ENCODE measurements at places on chromosomes 2 and 18.
A peak's percentile ranks its signal among the peaks of the same experiment; 100 is the strongest.

DNA sequence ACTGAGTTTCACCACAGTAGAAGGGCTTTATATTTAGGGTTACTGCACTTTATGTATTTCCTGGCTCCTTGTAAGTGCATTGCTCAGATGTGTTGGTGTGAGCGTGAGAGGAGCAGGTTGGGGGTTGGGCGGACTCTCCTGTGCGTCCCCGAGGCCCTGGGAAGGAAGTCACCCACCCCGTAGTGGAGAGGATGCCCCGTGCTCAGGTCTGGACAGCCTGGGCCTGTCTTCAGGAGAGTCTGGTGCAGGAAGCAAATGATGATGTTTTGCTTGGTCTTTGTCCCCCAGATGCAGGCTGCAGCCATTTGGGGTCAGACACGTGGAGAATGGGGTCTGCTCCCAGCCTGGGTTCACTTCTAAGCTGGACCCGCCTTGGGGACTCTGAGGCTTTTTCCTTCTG, 182.8 kb downstream of the LDLRAD4 start:
- H3K4me3 ChIP-seq: no peak overlapping the region
- peaks cover 24% of the 10 kb centered on the region for H3K4me1 ChIP-seq
- peaks cover 39% of the 10 kb centered on the region for H3K36me3 ChIP-seq
- DNase-seq: no peak
- no peak overlapping the region for H3K27ac ChIP-seq

- H3K36me3 ChIP-seq: no peaks in the 10 kb centered on the region
- H3K27ac ChIP-seq: no peak overlapping the region
- no peak overlapping the region for H3K4me3 ChIP-seq
- no peaks in the 10 kb centered on the region for H3K27me3 ChIP-seq
- no peaks in the 10 kb centered on the region for H3K4me1 ChIP-seq
These were observed 169.7 kb upstream of the LRP1B start for GRCh38 chr2:142300517-142300916.

- H3K27ac ChIP-seq: no peak overlapping the region
- H3K27me3 ChIP-seq: peaks cover 8% of the 10 kb centered on the region
- no peak overlapping the region for H3K4me3 ChIP-seq
- DNase-seq: no peak
- no peaks in the 10 kb centered on the region for H3K36me3 ChIP-seq
These were observed 4.5 kb downstream of the ITM2C start for GRCh38 chr2:230868947-230869913.

DNA sequence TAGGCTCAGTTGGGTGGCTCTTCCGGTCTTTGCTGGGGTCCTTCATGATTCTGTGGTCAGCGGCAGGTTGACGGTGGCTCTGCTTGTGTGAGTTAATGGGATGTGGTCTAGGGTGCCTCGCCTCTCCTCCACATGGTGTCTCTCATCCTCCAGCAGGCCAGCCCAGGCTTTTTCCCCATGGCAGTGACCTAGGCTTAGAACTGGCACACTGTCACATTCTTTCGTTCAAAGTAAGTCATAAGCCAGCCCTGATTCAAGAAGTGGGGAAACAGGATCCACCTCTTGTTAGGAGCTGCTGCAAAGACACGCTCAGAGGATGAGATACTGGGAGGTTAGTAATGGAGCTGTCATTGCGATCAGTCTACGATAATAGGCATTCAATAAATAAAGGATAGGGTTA, 46.0 kb upstream of the CTIF start:
- H3K27ac ChIP-seq: no peak overlapping the region
- H3K36me3 ChIP-seq: no peaks in the 10 kb centered on the region
- peaks cover 67% of the 10 kb centered on the region for H3K27me3 ChIP-seq

DNA sequence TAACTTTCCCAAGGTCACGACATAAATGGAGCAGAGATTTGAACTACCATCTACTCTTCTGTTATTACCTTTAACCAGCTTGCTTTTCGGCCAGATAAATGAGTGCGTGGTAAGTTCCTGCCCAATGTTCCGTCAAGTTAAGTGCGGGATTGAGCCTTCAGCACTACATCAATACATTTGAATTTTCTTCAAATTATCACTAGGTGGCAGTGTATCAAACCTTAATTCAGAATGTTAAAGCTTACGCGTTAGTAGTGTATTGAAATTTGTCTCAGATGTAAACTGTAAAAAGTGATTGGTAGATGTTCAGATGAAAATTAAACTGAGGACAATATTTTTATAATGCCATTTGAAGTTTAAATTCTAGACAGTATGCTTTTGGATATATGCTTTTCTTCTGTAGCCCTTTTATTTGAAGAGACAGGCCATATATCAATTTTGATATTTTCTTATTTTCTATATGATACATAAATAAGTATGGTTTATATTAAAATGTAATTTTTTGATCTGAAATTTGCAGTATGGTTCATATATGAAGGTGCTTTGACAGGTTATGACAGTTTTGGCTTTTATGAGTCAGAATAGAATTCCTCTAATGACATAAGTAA, 681.3 kb downstream of the ADCYAP1 start:
- no peaks in the 10 kb centered on the region for H3K36me3 ChIP-seq
- no peak overlapping the region for H3K27ac ChIP-seq
- H3K4me1 ChIP-seq: no peaks in the 10 kb centered on the region
- H3K4me3 ChIP-seq: no peak overlapping the region

DNA sequence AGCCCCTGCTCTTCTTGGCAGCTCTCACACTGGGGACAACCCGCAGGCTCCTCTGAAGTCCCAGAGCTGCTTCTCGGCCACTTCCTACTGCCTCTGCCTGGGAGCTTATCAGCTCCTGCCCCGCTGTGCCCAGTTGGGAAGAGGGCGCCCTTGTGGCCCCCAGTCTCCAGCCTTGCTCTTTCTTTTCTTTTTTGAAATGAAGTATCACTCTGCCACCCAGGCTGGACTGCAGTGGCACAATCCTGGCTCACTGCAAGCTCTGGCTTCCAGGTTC, 20.6 kb upstream of the ALPI start:
- H3K27ac ChIP-seq: no peak overlapping the region
- peaks cover 5% of the 10 kb centered on the region for H3K27me3 ChIP-seq
- H3K36me3 ChIP-seq: no peaks in the 10 kb centered on the region
- DNase-seq: no peak
- peaks cover 6% of the 10 kb centered on the region for H3K4me1 ChIP-seq

DNA sequence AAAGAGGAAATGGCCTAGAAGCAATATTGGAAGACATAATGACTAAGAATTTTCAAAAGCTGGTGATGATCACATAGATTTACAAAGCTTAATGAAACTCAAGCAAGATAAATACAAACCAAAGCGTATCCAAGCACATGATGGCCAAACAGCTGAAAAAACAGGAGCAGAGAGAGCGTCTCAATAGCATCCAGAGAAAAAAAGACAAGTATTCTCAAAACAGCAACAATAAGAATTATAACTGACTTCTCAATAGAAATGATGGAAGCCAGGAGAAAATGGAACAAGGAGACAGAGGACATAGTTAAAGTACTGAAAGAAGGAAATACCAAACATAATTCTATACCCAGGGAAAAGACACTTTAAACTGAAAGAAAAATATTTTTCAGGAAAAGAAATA, 437.2 kb upstream of the TNP1 start:
- no peak overlapping the region for H3K27ac ChIP-seq
- DNase-seq: no peak
- no peak overlapping the region for H3K4me3 ChIP-seq
- H3K36me3 ChIP-seq: no peaks in the 10 kb centered on the region
- H3K4me1 ChIP-seq: no peaks in the 10 kb centered on the region
- no peaks in the 10 kb centered on the region for H3K27me3 ChIP-seq

- H3K27me3 ChIP-seq: peaks cover 4% of the 10 kb centered on the region
- DNase-seq: no peak
- H3K4me3 ChIP-seq: no peak overlapping the region
- no peaks in the 10 kb centered on the region for H3K36me3 ChIP-seq
- H3K4me1 ChIP-seq: no peaks in the 10 kb centered on the region
These were observed 28.7 kb downstream of the DYSF start for GRCh38 chr2:71482055-71482454.

- no peak for DNase-seq
- no peak overlapping the region for H3K4me3 ChIP-seq
- H3K4me1 ChIP-seq: no peaks in the 10 kb centered on the region
- H3K27me3 ChIP-seq: no peaks in the 10 kb centered on the region
These were observed 78.9 kb downstream of the CPS1 start for GRCh38 chr2:210635257-210635656.

DNA sequence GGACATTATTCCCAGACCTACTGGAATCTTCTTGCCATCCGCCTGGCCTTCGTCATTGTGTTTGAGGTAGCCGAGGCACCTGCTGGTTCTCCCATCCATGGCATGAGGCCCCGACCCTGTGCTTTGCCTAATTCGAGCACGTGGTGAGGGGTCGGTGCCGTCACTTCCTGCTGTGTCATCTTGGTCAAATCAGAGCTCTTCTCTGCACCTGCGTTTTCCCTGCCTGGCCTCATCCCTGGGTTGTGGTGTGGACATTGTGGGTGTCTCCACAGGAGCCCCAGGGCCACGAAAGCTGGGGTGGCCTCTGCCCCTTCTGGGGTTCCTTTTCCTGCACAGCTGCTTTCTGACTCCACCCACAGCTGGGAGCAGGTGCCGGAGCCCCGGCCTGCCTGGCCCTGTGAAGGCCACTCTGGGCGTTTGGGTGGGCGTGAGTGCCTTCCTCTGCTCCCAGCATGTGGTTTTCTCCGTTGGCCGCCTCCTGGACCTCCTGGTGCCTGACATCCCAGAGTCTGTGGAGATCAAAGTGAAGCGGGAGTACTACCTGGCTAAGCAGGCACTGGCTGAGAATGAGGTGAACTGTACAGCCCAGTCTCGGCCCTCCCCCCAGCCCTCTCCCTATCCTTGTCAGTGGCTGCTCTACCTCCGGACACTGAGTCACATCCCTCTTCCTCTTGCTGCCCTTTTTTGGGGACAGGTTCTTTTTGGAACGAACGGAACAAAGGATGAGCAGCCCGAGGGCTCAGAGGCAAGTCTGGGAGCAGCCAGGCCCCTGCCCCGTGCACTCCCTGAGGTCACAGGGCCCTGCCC, 34.9 kb downstream of the ANO7 start:
- peaks cover 14% of the 10 kb centered on the region for H3K27me3 ChIP-seq
- H3K36me3 ChIP-seq: peaks cover 29% of the 10 kb centered on the region
- H3K4me1 ChIP-seq: peaks cover 20% of the 10 kb centered on the region
- no peak overlapping the region for H3K4me3 ChIP-seq
- H3K27ac ChIP-seq: peak overlapping the region; percentile 5
- DNase-seq: no peak

GRCh38 chr18:21593540-21594257, 6.8 kb downstream of the ESCO1 start:
- H3K27me3 ChIP-seq: no peaks in the 10 kb centered on the region
- H3K36me3 ChIP-seq: peaks cover 36% of the 10 kb centered on the region
- H3K27ac ChIP-seq: peak overlapping the region; percentile 52
- no peak overlapping the region for H3K4me3 ChIP-seq

- no peak for DNase-seq
- no peak overlapping the region for H3K27ac ChIP-seq
- no peaks in the 10 kb centered on the region for H3K4me1 ChIP-seq
- no peaks in the 10 kb centered on the region for H3K27me3 ChIP-seq
- no peaks in the 10 kb centered on the region for H3K36me3 ChIP-seq
These were observed 79.6 kb downstream of the TFCP2L1 start for GRCh38 chr2:121205321-121205942.
